GM23338 (cell line): ENCODE measurements at places on chromosomes 2 and 18. TPM values are rescaled to one million over a fixed set of nuclear protein-coding genes. Genes with fewer than 3 reads are reported as not detected.

Gene PJVK
- 1.5 and 1.6 TPM in 2 replicates for polyA plus RNA-seq

Gene INPP5D
- polyA plus RNA-seq, result 5.4 and 6.6 TPM in 2 replicates

Gene NT5C1B
- not detected in 2 replicates for polyA plus RNA-seq

Gene EMX1
- 3.9 and 4.2 TPM in 2 replicates for polyA plus RNA-seq

Gene RRM2
- polyA plus RNA-seq, result 84.3 and 108 TPM in 2 replicates

Gene CHRNG
- not detected in 2 replicates for polyA plus RNA-seq
